Hippocampal formation (tissue), 2 donors: ENCODE measurements at places on chromosomes 12 and 14.

GRCh38 chr12:24861766-24862540, 86.9 kb downstream of the BCAT1 start:
- DNase-seq = no peak

- DNase-seq = no peak
Observed at GRCh38 chr14:53626761-53627160, 329.9 kb downstream of the BMP4 start.

DNA sequence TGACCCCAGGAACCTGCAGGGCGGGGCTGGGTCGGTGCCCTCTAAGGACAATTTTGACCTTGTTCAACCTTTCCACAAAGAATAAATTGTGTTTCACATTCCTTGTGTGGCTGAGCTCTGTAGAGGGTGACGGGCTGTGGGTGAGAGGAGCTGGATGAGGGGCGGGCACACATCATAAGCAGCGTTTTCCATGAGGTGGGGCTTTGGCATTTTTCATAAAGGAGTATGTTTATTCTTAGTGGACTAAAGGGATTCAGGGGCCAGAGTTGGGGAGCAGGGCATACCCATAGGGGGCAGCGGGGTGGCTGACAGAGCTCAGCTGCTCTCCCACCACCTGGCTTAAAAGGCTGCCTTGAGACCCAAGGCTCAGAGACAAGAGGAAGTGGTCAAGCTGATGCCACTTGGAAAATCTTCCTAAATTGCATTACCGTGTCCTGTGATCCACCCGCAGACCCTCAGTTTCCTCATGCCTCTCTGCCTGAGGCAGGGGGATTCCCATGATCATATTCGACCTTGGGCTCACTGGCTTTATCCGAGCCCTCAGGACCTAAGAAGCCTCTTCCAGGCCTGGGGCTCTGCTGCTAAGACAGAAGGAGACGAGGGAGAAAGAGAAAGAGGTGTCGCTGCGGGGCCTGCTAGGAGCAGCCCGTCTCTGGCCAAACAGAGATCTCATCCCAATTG, 11.4 kb downstream of the MMP14 start:
- no peak for DNase-seq

GRCh38 chr14:58280954-58281787, 17.2 kb upstream of the ARID4A start:
- DNase-seq = peak; percentile 68

DNA sequence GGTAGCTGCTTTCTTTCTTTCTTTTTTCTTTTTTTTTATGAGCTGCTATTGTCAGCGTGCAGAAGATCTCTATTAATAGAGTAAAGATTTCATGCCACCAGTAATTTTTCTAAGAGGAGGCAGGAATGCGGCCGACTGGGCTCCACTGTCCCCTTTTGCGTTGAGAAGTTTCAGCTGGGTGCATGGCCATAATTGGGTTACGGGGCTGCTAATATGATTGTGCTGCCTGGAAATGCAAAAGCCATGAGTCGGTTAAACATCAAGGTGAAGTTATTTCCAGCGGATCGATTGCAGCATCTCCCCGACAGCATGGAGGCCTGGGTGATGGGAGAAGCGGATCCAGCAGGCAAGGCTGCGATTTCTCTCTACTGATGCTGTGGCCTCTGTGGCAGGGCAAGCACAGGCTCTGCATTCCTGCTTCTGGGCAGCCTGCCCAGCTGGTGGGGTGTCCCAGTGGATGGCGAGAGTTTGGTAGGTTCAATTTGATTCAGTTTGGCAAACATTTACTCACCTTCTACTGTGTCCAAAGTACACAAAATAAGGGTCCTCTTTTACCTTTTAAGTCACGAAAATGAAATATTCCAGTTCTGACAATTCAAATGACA, 54.4 kb upstream of the PRMT8 start:
- no peak for DNase-seq

- peak; percentile 21 for DNase-seq
Observed at GRCh38 chr12:43444940-43445564, 107.0 kb downstream of the ADAMTS20 start.

- DNase-seq = peak; percentile 24
Observed at GRCh38 chr14:20477211-20477876, 8.1 kb downstream of the PNP start.

DNA sequence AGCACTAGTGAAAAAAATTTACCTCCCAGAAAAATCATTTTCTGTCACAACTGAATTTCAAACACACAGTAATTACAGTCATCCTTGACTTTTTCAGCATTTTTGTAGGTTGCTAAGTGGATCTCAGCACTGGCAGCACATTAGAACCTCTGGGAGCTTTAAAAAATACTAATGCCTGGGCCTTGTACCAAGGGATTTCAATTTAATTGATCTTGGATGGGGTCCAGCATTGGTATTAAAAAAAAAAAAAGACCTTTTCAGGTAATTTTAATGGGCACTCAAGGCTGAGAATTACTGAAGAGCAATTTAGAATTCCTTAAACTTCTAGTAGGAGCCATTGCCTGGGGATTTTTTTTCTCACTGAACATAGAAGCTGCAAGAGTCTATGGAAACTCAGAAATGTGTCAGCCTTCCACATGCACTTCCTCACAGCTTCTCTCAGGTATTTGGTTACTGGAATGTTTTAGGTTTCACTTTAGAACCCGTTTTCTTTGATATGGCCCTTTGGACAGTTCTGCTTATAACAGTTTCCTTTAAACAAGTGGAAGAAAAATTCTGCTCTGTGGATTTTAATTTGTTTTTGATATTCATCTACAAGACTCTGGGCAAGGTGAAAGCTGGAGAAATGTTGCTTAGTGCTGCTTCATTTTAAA, 88.5 kb upstream of the DACT1 start:
- no peak for DNase-seq

DNA sequence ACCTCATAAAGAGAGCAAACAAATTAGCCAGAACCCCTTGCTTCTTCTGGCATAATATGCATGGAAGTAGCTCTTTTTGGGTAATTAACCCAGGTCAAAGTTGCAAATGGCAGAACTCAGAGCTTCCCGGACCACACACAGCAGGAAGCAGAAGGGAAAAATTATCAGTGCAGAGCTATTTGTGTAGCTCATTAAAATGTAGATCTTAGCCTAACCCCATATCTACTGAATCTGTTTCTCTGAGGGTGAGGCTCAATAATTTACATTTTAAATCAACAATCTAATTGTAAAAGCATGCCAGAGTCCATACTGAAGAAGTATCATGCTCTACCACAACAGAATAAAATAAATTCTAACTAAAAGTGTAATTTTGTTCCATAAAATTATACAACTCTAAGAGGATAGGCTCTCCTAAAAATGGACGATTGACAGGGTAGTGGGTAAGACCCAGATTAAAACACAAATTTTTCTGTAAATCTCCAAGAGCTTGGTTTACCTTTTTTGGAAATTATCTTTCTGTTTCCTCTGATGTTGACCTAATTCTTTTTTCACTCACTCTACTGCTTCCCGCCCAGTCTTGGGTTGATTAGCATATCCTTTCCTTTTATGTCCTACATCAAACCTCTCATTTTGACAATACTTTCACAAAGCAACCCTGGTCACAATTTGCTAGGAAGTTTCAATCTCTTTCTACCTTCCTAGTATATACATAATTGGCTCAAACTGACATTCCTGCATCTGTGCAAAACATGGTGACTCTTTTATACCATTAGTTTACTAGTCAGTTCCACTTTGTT, 213.3 kb upstream of the SLC16A7 start:
- no peak for DNase-seq

DNA sequence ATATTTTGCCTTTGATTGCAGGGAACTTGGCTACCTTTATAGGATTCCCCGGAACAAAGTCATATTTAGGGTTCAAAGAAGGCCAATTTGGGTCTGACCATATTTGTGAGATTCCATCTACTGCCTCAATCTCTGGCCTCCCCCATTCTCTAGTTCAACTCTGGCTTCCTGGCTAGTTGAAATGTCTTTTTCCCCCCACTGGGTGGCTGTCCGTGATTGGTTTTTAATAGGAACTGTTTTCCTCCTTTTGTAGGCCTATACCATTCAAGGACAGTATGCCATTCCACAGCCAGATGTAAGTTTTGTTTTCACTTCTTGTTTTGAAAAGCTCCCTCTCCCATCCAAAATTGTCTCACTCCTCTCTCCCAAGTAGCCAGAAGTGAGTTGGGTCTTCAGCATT, 13.8 kb downstream of the PCBP2 start:
- DNase-seq = no peak

GRCh38 chr14:85943192-85943591, 413.2 kb downstream of the FLRT2 start:
- DNase-seq = no peak
